Breast epithelium (tissue), 4 donors: ENCODE measurements at places on chromosomes 2 and 18. TPM values are rescaled to one million over a fixed set of nuclear protein-coding genes. Genes with fewer than 3 reads are reported as not detected.
A peak's percentile ranks its signal among the peaks of the same experiment; 100 is the strongest.

GRCh38 chr2:22020091-22020742 is 896.4 kb downstream of the TDRD15 start:
- DNase-seq: no peak

DNA sequence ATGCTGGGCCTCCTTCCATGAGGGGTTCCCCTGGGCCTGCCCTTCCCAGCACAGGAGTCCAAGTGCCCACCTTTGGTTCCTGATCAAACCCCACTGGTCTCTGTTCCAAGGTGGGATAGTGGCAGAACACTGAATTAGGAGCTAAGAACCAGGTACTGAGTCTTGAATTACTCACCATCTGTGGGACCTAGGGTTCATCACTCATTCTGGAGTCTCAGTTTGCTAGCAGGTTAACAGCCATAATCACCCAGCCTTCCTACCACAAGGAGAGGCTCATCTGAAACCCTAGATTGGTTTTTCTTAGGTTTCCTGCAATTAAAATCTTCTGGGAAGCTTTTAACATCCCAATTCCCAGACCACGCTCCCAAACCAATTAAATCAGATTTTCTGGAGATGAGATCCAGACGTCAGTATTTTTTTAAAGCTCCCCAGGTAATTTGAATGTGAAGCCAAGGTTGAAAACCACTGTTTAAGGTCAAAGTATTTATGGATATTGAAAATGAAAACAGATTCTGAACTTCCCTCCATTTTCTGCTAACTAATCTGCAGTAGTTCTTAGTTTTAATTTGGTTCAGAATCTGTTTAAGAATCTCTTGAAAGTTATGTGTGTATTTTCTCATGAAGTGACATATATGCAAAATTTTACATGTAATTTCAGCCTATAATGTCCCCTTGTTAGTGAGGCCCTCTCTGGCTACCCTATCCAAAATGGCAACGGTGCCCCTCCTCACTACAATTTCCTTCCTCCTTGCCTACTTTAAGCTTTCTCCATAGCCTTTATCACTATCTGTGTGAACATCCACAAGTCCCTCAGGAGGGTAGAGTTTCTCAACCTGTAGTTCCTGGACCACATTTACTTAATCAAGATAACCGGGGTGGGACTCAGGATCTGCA is 166.5 kb upstream of the CXCR4 start:
- DNase-seq: no peak

DNA sequence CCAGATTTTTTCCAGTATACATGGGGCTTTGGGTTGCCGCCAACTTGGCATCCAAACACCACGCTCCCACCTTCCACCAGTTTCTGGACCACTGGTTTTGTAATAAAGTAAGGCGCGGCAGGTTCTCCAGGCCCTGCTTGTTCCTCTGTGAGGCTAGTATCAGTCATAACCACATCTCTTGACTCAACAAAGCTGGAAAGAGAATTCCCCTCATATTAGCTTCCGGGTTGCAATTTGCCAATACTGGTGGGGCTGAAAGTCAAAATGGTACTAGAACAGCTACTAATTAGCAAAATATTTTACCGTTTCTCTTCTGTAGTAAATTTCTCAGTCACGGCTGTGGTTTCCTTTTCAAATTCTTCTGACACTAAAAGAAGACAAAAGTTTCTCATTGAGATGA is 25.0 kb downstream of the TTN start:
- no peak for DNase-seq

GRCh38 chr2:98772536-98772935 is 41.6 kb upstream of the MGAT4A start:
- DNase-seq: peak; percentile 49

IL1F10 gene
- total RNA-seq: not detected
